Karpas-422 (cell line): ENCODE measurements at places on chromosomes 2 and 18. TPM values are rescaled to one million over a fixed set of nuclear protein-coding genes. Genes with fewer than 3 reads are reported as not detected.

Gene CYP1B1
- total RNA-seq = not detected in 2 replicates

DNA sequence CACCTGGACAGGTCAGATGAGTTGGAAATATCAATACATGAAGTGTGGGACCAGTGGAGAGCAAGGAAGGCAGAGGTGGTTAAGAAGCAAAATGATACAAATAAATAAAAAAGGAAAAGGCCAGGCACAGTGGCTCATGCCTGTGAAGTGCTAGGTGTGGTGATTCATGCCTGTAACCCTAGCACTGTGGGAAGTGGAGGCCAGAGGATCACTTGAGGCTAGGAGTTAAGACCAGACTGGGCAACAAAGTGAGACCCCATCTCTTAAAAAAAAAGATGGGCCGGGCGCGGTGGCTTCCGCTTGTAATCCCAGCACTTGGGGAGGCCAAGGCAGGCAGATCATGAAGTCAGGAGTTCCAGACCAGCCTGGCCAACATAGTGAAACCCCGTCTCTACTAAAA is 2.9 kb downstream of the STON1 start:
- no peak for DNase-seq
- H3K27ac ChIP-seq = no peak overlapping the region
- H3K27me3 ChIP-seq = no peaks in the 10 kb centered on the region
- H3K4me1 ChIP-seq = peaks cover 6% of the 10 kb centered on the region
- H3K36me3 ChIP-seq = no peaks in the 10 kb centered on the region
- H3K4me3 ChIP-seq = no peak overlapping the region

DNA sequence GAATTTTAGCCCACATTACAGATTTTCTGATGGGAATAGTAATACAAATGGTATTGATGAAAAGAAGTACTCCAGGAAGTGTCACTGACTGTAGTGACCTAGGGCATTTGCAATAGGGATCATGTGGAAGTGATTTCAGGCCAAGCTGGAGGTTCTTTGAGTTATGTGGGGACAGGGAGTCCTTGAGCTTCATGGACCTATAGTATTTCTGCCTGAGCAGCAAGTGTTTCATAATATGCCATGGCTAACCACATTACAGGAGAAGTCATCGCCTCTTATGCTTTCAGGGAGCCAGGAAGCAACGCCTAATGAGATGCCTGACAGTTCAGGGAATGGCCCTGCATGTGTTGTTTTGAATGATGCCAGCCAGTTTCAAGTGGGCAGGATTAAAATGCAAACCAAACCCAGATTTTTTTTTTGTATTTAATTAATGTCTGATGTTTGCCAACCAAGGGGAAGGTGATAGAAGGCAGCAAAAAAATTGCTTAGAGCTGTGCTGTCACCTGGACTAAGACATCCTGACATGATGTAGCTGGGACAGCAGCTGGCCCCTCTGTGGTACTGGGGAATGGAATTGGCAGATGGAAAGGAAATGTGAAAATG is 109.5 kb downstream of the RAPGEF4 start:
- no peak overlapping the region for H3K27ac ChIP-seq
- H3K4me1 ChIP-seq = no peaks in the 10 kb centered on the region
- H3K36me3 ChIP-seq = no peaks in the 10 kb centered on the region
- H3K4me3 ChIP-seq = no peak overlapping the region
- no peak for DNase-seq

- no peaks in the 10 kb centered on the region for H3K36me3 ChIP-seq
- no peak overlapping the region for H3K27ac ChIP-seq
These were observed 19.1 kb downstream of the LRP2 start for GRCh38 chr2:169343202-169343601.

Gene CCL20
- total RNA-seq = not detected in 2 replicates

- H3K27ac ChIP-seq = peak within 1 kb of the TSS; percentile 72
- H3K4me1 ChIP-seq = peaks cover 34% of the 10 kb centered on the region
- peak within 1 kb of the TSS; percentile 85 for H3K4me3 ChIP-seq
- no peaks in the 10 kb centered on the region for H3K27me3 ChIP-seq
These were observed at the start of gene LANCL1 for GRCh38 chr2:210476194-210477128. TSS of gene LANCL1 (minus strand) at chr2:210476759. CDS start at chr2:210476396, 363 bp downstream.

GRCh38 chr2:191174442-191174841 is 23.6 kb upstream of the STAT4 start:
- H3K36me3 ChIP-seq = no peaks in the 10 kb centered on the region
- no peaks in the 10 kb centered on the region for H3K27me3 ChIP-seq
- no peak for DNase-seq

DNA sequence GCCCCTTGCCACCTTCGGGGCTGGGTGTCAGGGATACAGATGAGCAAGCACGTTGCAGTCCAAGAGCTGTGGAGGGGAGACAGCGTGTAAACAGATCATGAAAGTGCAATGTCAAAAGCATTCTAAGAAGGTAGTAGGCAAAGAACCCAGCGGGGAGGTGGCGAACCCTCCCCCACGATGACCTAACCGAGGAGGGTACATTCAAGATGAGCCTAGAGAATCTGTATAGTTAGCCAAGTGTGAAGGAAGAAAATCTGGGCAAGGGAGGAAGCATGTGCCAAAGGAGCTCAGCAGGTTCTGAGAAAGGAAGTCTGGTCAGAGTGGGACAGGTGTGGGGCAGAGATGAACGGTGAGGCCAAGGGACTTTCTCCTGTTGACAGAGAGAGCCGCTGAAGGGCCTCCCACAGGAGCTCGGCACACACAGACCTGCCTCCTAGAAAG is 106.9 kb downstream of the SP3 start:
- no peaks in the 10 kb centered on the region for H3K36me3 ChIP-seq
- no peak overlapping the region for H3K27ac ChIP-seq
- DNase-seq = no peak

GRCh38 chr2:53516650-53517049 is 251.0 kb upstream of the CHAC2 start:
- no peak overlapping the region for H3K4me3 ChIP-seq
- H3K36me3 ChIP-seq = no peaks in the 10 kb centered on the region
- H3K4me1 ChIP-seq = peaks cover 22% of the 10 kb centered on the region
- no peak for DNase-seq

Gene CLHC1
- 12.1 and 17.9 TPM in 2 replicates for total RNA-seq

DNA sequence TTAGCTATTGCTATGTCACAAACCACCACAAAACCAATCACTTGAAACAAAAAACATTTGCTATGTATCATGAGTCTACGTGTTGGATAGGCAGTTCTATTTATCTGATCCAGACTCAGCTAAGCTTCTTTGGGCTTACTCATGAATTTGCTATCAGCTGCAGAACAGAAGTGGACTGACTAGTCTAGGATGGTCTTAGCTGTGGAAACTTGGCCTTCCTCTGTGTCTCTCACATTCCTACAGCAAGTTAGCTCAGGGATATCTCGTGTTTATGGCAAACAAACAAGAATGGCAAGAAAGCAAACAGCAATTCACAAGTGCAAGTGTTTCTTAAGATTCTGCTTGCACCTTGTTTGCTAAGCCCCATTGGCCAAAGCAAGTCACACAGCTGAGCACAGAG is 288.0 kb upstream of the TNP1 start:
- H3K4me3 ChIP-seq = no peak overlapping the region
- H3K27me3 ChIP-seq = no peaks in the 10 kb centered on the region
- DNase-seq = no peak
- no peaks in the 10 kb centered on the region for H3K4me1 ChIP-seq
- no peaks in the 10 kb centered on the region for H3K36me3 ChIP-seq
- H3K27ac ChIP-seq = no peak overlapping the region

- no peaks in the 10 kb centered on the region for H3K4me1 ChIP-seq
- H3K27me3 ChIP-seq = no peaks in the 10 kb centered on the region
These were observed 160.0 kb downstream of the RNF152 start for GRCh38 chr18:61732854-61733253.

DNA sequence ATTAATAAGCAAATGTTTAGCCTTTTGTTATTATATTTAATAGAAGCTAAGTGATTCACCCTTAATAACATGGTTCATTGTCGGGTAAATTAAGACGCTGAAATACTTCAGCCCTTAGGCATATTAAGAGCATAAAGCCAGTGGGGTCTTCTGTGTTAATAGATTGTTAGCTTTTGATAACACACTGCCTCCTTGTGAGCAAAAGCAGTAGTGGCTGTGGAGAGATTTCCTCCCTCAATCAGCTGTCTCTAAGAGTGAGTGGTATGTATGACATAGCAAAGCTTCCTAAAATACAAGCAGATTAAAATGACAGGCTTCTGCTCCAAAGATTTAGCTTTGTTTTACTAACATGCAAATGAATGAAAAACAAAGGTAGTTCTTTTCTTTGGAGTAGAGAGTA is 143.7 kb upstream of the SYT4 start:
- H3K27me3 ChIP-seq = no peaks in the 10 kb centered on the region
- H3K27ac ChIP-seq = no peak overlapping the region
- H3K36me3 ChIP-seq = no peaks in the 10 kb centered on the region
- no peak overlapping the region for H3K4me3 ChIP-seq
- H3K4me1 ChIP-seq = no peaks in the 10 kb centered on the region
- no peak for DNase-seq

- no peaks in the 10 kb centered on the region for H3K36me3 ChIP-seq
- H3K27me3 ChIP-seq = no peaks in the 10 kb centered on the region
- DNase-seq = no peak
- no peak overlapping the region for H3K4me3 ChIP-seq
- no peaks in the 10 kb centered on the region for H3K4me1 ChIP-seq
- no peak overlapping the region for H3K27ac ChIP-seq
These were observed 256.4 kb upstream of the FBXO11 start for GRCh38 chr2:48162742-48163141.

DNA sequence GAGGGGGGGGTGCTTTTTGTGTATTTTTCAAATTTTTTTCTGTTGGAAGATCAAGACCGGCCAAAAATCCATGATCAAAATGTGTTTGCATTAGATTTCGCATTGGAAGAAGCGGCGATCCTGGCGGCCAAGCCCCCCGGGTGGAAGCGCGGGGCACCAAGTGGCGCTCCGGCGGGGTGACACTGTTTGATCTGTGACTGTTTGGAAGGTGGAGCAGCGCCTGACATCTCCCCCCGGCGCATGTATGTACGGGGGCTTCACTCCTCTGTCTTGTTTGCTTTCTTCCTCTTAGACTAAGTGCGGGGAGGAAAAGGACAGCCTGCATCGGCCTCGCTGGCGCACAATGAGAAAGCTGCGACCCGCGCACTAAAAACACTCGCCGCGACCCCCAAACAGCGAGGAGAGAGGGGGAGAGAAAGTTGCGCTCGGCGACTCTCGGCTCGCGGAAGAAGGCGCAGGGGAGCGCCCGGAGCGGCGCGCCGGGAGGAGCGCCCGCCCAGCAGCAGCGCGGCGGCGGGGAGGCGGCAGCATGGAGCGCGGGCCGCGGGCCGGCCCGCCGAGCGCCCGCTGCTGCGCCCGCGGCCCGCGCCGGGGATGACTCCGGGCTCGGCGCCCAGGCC is 515 bp downstream of the TSHZ1 start:
- H3K4me3 ChIP-seq = peak overlapping the region; percentile 72
- H3K27ac ChIP-seq = no peak overlapping the region
- H3K4me1 ChIP-seq = peaks cover 29% of the 10 kb centered on the region

GRCh38 chr2:196967116-196967515 is 40.6 kb upstream of the PGAP1 start:
- H3K36me3 ChIP-seq = no peaks in the 10 kb centered on the region
- no peak overlapping the region for H3K4me3 ChIP-seq
- H3K4me1 ChIP-seq = no peaks in the 10 kb centered on the region
- H3K27ac ChIP-seq = no peak overlapping the region

DNA sequence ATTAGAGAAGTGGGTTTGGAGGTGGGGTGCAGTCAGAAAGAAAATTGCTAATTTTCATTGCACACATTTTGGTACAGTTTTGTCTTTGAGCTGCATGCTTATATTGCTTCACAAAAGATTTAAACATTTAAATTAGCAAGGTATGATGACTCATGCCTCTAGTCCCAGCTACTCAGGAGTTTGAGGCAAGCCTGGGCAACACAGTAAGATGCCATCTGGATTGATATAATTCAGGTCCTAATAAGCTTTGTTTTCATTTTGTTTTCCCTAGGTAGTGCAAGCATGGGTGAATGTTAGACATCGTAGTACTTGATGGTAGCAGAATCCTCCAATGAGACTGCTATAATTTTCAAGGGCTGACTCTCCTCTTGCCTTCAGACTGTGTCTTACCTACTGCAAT is 396.7 kb upstream of the RGPD4 start:
- H3K4me3 ChIP-seq = peak overlapping the region; percentile 15; the same call in 1 of the 2 replicates
- no peaks in the 10 kb centered on the region; the same call in 1 of the 2 replicates for H3K36me3 ChIP-seq
- H3K4me1 ChIP-seq = peaks cover 26% of the 10 kb centered on the region
- no peak overlapping the region for H3K27ac ChIP-seq

GRCh38 chr2:148201075-148202004 is 180.4 kb downstream of the MBD5 start:
- DNase-seq = peak; percentile 86
- no peaks in the 10 kb centered on the region for H3K4me1 ChIP-seq
- no peaks in the 10 kb centered on the region for H3K36me3 ChIP-seq
- H3K27ac ChIP-seq = no peak overlapping the region
- no peak overlapping the region for H3K4me3 ChIP-seq

DNA sequence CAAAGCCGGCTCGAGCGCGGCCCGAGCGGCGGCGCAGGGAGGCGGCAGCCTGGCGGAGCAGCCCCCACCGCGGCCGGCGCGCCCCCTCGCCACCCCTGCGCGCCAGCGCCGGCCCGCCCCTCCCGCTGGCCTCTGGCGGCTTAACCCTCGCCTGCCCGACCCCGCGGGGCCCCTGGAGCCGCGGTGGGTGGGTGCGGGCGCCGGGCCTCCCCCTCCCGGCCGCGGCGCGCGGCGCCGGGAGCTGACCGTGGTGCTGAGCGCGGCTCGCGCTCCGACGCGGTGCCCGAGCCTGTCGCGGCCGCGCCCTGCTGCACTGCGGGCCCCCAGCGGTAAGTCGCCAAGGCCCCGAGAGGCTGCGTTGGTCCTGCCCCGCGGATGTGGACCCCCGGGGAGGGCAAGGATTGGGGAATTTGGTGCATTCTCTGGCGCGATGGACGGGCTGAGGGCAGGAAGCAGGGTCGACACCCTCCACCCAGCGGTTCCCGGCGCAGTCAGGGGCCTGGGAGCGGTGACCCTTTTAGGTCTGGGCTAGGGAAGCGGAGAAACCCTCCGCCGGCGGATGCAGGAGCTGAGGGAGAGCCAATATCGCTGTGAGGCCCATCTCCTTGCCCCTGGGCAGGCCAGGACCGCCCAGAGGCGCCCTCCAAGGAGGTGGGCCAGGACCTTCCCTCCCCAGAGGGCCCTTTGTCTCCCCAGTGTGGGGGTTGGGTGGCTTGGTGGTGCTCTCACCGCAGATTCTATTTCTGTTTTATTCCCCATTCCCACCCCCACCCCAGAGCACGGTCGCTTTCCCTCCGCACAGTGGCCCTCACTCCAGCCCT is 923 bp downstream of the AMER3 start:
- no peaks in the 10 kb centered on the region for H3K4me1 ChIP-seq
- no peak overlapping the region for H3K27ac ChIP-seq
- H3K27me3 ChIP-seq = no peaks in the 10 kb centered on the region
- no peak overlapping the region for H3K4me3 ChIP-seq
